ENCODE measurements at places on chromosomes 13 and 19.

- DNase-seq: no peak
Measured at GRCh38 chr13:98738213-98738612, 14.3 kb downstream of the SLC15A1 start.

DNA sequence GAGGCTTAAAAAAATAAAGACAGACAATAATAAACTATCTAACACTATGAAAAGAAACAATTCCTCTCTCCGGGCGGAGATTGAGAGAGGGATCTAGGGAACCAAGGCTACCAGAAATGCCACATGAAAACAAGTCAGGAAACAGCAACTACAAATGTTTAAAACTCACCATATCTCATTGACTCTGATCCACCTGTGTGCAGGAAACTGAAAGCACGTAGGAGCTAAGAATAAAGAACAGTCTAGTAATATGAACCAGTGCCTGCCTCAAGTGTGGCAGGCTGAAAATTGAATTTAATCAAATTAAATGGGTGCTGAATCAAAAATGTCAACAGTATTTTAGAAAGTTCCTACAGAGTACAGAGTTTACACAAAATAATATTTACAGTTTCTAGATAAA lies 1701.0 kb downstream of the SLITRK5 start:
- DNase-seq: no peak

- DNase-seq: no peak
Measured at GRCh38 chr19:40255619-40256166, 29.2 kb upstream of the CCNP start.

DNA sequence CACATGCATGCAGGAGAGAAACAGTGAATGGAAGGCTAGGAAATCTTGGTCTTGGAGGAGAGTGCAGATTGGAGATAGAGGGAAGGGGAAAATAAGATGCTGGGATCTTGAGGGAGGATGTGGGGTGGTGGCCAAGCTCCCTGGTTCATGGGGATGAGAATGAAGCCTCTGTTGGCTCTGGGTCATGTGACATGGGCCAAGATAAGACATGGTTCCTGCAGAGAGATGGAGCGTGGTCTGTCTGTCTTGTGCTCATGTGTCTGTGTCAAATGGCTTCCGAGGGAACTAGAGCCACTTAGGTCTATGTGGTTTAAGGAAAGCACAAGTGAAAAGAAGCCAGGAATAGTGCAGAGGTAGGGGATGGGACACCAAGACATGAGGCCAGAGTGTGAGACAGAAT lies 30.8 kb upstream of the FFAR2 start:
- DNase-seq: no peak

DNA sequence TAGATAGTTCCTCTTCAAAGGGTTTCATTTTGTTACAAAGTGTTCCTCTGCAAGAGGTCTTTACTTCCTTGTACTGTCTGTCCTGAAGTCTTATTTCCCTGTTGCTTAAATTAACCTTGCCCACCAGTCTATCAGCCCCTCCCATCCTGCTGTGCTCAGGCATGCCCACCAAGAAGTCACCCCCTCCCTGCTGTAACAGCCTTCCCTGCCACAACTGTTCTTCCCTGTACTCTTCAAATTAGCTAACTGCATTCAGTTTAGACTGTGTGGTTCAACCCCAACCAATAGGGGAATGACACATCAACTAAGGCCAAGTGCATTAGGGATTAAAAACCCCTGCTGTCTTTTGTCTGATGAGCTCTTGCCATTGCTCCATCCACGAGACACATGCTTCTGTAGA lies 34.4 kb upstream of the ZNF562 start:
- DNase-seq: no peak
